ENCODE measurements at places on chromosomes 16 and 17.

DNA sequence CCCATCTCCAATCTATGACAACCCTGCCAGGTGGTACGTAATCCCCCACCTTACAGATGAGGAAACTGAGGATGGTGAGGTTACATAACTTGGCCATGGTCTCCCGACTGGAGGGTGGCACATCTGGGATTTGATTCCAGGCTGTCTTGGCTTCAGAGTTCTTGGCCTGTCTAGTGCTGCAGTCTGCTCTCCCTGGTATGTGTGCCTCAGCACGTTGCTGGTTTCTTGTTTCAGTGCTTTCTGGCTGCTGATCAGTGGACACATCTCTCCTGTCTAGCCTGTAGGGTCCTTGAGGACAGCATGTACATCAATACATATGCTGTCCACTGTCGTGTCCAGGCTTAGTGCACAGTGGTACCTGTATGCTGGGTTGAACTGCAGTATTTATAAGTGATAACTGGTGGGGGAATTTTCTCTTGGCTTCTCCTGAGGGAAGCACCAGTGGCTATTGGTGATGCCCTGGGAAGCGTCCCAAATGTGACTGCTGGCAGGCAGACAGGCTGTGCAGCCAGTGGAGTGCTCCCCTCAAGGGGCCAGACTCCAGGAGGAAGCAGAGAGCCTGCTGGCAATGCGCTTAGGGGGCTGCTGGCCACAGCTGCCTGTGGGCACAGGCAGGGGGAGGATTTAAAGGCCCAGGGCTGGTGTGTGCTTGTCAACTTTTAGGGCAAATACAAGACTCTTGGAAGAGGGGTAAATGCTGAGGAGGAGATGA, 14.4 kb downstream of the CTRL start:
- DNase-seq: peak; percentile 80

DNA sequence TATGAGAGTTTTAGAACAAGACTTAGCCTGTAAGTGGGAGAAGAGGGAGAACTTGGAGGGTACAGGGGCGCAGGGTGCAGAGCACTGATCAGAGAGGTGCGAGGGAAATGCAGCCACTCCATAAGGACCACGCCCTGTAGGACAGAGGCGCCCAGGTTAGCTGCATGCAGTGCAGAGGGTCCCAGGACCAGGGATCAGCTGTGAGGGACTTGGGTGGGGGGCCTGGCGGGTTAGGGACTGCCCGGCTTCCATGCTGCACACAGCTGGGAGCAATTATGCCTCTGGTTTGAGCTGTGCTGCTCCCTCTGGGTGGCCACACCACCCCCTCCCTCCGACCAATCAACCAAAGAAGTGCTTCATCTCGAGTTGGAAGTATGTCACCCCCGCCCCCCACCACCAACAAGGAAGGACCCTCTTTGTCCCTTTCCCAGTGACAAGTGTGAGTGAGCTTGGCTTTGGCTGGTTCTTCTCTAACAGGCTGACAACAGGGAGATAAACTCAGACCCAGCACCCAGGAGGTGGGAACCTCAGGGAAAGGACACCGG, 22.2 kb upstream of the CLEC18A start:
- no peak for DNase-seq

- DNase-seq: no peak
Measured at GRCh38 chr17:44847586-44847985, at the start of gene HIGD1B. HIGD1B (plus strand) TSS chr17:44847883; CDS start chr17:44848153, 270 bp downstream.

DNA sequence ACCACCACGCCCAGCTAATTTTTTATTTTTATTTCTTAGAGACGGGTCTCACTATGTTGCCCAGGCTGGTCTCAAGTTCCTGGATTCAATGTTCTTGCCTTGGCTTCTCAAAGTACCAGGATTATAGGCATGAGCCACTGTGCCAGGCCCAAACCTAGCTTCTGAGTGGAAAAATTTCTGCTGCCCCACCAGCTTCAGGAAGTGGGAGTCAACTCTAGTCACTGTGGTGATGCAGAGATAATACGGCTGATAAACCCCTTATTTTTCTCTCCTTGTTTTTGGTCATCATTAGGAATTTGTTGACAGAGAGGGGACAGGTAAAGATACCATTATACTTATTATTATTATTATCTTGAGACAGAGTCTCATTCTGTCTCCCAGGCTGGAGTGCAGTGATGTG, 27.8 kb upstream of the PHOSPHO1 start:
- DNase-seq: no peak

- no peak for DNase-seq
Measured at GRCh38 chr17:44000141-44000860, 4.1 kb upstream of the NAGS start.

- DNase-seq: no peak
Measured at GRCh38 chr16:48106446-48106845, 49.3 kb downstream of the ABCC12 start.

GRCh38 chr17:66383333-66383732, 80.9 kb downstream of the PRKCA start:
- peak; percentile 36 for DNase-seq

- no peak for DNase-seq
Measured at GRCh38 chr17:76246080-76247066, 6.1 kb upstream of the RNF157 start.

- no peak for DNase-seq
Measured at GRCh38 chr17:66466840-66467367, 164.5 kb downstream of the PRKCA start.

GRCh38 chr17:79141578-79142355, 67.1 kb downstream of the ENGASE start:
- no peak for DNase-seq

GRCh38 chr16:10812312-10813098, 6.1 kb downstream of the TVP23A start:
- DNase-seq: no peak

DNA sequence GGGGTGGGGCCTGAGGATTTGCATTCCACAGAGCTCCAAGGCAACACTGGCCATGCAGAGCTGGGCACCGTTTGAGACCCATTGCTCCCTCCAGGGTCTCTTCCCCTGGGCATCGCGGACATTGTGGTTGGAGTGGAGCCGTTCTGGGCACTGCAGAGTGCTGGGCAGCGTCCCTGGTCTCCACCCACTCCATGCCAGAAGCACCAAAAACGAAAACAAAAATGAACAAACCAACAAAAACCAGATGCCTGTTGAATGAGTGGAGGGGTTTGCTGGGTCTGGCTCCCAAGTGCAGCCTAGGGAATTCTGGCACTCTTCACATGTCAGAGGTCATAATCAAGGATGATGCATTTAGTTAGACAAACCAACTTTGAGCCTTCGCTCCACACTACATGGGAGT, 17.9 kb downstream of the WNT9B start:
- DNase-seq: no peak

DNA sequence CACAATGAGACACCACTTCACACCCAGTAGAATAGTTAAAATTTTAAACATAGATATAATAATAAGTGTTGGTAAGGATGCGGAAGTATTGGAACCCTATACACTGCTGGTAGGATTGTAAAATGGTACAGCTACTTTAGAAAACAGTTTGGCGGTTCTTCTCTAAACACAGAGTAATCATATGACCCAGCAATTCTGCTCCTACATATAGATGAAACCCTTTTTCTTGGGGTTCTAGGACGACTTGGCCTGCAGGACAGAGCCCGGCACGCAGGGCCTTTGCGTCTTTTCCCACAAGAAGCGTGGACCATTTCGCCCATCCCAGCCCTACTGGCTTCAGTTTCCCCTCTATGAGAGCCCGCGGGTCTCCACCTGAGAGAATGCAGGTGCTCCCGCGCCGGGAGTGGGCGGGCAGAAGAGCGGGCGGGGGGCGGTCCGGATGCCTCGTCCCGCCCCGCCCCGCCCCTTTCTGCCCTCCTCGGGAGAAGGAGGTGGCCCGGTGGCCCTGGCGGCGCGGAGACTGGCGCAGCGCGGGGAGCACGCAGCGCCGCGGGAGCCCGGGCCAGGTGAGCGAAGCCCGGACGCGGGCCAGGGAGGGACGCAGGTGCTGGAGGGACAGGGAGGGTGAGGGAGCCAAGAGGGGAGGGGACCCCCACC, at the start of gene SDR42E2:
SDR42E2 (plus strand) TSS at position 508 of the 657 bp plus-strand sequence. CDS start 3,077 bp downstream, outside the sequence.
- DNase-seq: no peak

DNA sequence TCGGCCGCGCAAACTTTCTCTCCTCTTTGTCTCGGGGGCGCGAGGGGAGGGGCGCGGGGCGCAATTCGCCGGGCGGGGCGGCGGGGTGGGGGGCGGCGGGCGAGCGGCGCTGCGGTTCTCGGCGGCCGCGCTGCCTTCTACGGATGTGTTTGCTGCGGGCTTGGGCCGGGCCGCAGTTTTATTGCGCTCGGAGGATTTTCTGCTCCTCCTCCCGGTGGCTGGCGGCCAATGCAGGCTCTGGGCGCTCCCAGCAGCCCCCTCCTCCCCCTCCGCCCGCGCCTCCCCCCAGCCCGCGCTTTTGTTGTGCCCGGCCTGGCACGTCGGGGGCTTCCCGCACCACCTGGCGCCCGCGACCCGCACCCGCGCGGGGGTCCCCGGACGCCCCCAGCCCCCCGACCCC, at the start of gene TIMP2:
TIMP2 (minus strand) TSS at position 154 of the 400 bp plus-strand sequence. CDS start 299 bp downstream, outside the sequence.
- DNase-seq: peak; percentile 91

- DNase-seq: no peak
Measured at GRCh38 chr17:58324409-58325288, 3.9 kb downstream of the TSPOAP1 start.

DNA sequence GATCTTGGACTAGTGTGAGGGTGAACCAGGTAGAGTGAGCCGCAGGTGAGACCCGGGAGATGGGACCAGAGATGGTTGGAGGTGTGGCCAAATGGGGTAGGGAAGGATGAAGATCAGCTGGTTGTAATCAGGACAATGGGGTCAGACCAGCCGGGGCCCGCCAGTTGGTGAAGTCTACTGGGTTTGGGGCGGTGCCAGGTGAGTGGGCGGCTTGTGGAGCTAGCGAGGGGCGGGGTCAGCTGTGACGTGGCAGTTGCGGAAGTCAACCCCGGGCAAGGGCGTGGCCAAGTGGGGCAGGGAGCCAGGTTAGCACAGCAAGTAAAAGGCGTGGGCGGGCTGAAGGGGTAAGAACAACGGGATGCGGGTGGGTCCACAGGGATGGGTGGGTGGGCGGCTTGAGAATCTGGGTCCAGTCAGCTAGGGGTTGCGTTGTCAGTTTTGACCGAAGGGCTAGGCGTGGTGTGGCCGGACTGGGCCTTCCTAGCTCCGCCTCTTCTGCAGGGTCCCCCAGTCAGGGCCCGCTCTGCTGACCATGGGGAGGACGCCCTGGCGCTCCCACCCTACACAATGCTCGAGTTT, 25.5 kb upstream of the ALKBH5 start:
- peak; percentile 74 for DNase-seq

- no peak for DNase-seq
Measured at GRCh38 chr16:68782198-68783174, 45.4 kb downstream of the CDH1 start.

- DNase-seq: peak; percentile 15
Measured at GRCh38 chr16:20676268-20676825, 21.1 kb downstream of the ACSM1 start.

DNA sequence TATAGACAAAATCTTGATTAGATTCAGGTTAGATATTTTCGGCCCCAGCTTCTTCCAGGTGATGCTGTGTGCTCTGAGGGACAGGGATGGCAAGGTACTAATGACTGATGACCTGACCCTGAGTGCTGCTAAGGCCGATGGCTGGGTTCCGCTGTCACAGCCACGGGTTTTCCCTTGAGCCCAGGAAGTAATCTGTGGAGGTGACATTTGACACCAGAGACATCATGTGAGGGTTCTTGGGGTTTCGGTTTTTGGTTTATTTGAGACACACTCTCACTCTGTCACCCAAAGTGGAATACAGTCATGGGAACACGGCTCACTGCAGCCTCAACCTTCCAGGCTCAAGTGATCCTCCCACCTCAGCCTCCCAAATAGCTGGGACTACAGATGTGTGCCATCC, 9.8 kb downstream of the OTOP3 start:
- no peak for DNase-seq

- no peak for DNase-seq
Measured at GRCh38 chr17:8056976-8057625, 18.2 kb downstream of the ALOX15B start.

GRCh38 chr16:10121897-10122425, 60.3 kb downstream of the GRIN2A start:
- DNase-seq: no peak

- no peak for DNase-seq
Measured at GRCh38 chr16:58292886-58293285, 1.9 kb downstream of the PRSS54 start.

- no peak for DNase-seq
Measured at GRCh38 chr16:78593352-78593751, 493.9 kb downstream of the WWOX start.

GRCh38 chr16:87125206-87126155, 191.7 kb downstream of the C16orf95 start:
- DNase-seq: no peak

- no peak for DNase-seq
Measured at GRCh38 chr17:17691468-17692263, 10.4 kb downstream of the RAI1 start.

GRCh38 chr16:79547085-79547484, 53.5 kb downstream of the MAF start:
- DNase-seq: no peak

- no peak for DNase-seq
Measured at GRCh38 chr17:38918129-38918913, 7.1 kb upstream of the LASP1NB start.

DNA sequence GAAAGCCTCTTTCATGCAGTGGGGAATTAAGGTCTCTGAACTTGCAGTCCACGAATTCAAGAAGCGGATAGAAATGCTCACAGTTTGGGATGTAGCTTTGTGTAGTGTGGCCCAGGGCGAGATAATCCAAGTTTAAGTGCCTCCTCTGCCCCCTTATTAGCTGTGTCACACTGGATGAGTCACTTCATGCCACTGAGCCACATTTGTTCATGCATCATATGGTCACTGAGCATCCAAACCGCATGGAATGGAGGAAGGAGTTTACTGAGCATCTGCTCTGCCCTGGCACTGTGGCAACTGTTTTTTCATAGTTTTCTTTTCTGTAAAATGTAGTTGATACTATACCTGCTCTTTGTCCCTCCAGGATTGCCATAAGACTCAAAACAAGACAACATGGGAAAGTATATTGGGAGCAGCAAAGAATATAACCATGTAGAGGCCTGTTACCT, 15.1 kb upstream of the DHX8 start:
- peak; percentile 12 for DNase-seq

GRCh38 chr17:77907497-77908461, 50.7 kb upstream of the TNRC6C start:
- DNase-seq: no peak

All from Ammon's horn (tissue), 1 donor.